Naive thymus-derived CD4-positive, alpha-beta T cell (primary cell): ENCODE measurements at places on chromosomes 16 and 17. TPM values are rescaled to one million over a fixed set of nuclear protein-coding genes. Genes with fewer than 3 reads are reported as not detected.
A peak's percentile ranks its signal among the peaks of the same experiment; 100 is the strongest.

- H3K27ac ChIP-seq = peak overlapping the region; percentile 31
- DNase-seq = peak; percentile 68
- peak overlapping the region; percentile 46 for H3K4me3 ChIP-seq
- H3K27me3 ChIP-seq = no peaks in the 10 kb centered on the region
- H3K36me3 ChIP-seq = no peaks in the 10 kb centered on the region
Measured at GRCh38 chr17:35460354-35460851, 11.8 kb upstream of the SLFN13 start.

DNA sequence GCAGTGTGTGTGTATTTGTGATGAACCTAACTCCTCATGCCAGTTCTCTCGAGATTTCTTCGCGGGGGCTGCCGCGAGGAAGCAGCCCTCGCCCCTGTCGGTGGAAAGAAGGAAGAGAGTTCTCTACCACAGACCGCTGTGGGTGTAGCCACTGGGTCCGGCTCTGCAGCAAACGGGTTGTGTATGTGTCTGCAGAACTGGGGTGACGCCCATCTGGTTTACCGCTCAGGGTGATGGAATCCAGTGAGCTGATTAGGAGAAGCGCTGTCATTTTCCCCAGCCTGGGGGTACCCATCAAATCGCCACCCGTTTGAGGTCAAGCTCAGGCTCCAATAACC lies 7.7 kb downstream of the CORO6 start:
- H3K4me1 ChIP-seq = peaks cover 34% of the 10 kb centered on the region
- no peak overlapping the region for H3K27ac ChIP-seq
- no peaks in the 10 kb centered on the region for H3K27me3 ChIP-seq
- peak; percentile 67 for DNase-seq

GRCh38 chr17:7887038-7887481 lies 1.5 kb upstream of the CHD3 start:
- H3K36me3 ChIP-seq = peaks cover 36% of the 10 kb centered on the region
- peak overlapping the region; percentile 91 for H3K27ac ChIP-seq
- no peaks in the 10 kb centered on the region for H3K27me3 ChIP-seq
- no peak for DNase-seq

Gene SLC25A39
- total RNA-seq = 102 and 107 TPM in 2 replicates

DNA sequence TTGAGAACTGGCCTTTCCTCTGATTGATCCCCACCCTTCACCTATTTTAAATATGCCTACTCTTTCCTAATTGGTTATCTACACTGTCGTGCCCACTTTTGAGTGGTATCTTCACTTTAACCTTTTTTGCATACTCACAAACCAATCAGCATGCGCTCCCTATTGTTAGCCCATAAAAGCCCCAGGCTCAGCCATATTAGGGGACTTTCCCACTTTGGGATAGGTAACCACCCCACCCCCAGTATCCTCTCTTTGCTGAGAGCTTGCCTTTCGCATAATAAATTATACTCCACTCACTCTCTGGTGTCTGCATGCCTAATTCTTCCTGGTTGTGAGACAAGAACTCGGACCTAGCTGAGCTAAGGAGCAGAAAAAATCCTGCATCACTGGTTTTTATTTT lies 59.5 kb upstream of the NOL11 start:
- no peak overlapping the region for H3K27ac ChIP-seq
- H3K27me3 ChIP-seq = no peaks in the 10 kb centered on the region
- no peaks in the 10 kb centered on the region for H3K4me1 ChIP-seq
- DNase-seq = no peak
- peaks cover 2% of the 10 kb centered on the region for H3K36me3 ChIP-seq
- H3K4me3 ChIP-seq = no peak overlapping the region

GRCh38 chr16:89257281-89257731 lies 39.8 kb downstream of the ZNF778 start:
- H3K27me3 ChIP-seq = peaks cover 4% of the 10 kb centered on the region
- H3K4me3 ChIP-seq = peak overlapping the region; percentile 52
- H3K36me3 ChIP-seq = no peaks in the 10 kb centered on the region
- H3K4me1 ChIP-seq = peaks cover 13% of the 10 kb centered on the region
- DNase-seq = no peak
- H3K27ac ChIP-seq = peak overlapping the region; percentile 19

DNA sequence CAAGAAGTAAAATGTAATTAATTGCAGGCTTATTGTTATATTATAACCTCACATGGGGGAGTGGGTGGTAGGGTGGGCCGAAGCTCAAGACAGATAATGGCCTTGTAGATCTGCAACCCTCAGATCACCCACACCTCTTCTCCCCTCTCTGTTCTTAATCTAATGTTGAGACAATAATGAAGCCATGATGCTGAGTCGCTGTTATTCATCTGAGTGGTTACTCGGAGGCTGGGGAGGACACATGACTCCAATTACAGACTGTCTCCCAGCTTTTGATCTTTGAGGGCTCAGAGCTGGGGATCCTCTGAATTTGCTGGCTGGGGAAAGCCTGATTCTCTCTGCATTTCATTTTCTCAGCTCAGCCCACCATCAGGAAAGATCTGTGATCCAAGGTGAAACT lies 275.3 kb downstream of the SHISA9 start:
- H3K4me1 ChIP-seq = no peaks in the 10 kb centered on the region
- no peak overlapping the region for H3K4me3 ChIP-seq
- H3K36me3 ChIP-seq = no peaks in the 10 kb centered on the region
- DNase-seq = no peak

Gene TMED6
- total RNA-seq = 5.1 TPM

Gene GDPD1
- total RNA-seq = 2.9 TPM

Gene NLRC3
- 70.0 TPM for total RNA-seq

Gene CD300LF
- total RNA-seq = 4.7 TPM

DNA sequence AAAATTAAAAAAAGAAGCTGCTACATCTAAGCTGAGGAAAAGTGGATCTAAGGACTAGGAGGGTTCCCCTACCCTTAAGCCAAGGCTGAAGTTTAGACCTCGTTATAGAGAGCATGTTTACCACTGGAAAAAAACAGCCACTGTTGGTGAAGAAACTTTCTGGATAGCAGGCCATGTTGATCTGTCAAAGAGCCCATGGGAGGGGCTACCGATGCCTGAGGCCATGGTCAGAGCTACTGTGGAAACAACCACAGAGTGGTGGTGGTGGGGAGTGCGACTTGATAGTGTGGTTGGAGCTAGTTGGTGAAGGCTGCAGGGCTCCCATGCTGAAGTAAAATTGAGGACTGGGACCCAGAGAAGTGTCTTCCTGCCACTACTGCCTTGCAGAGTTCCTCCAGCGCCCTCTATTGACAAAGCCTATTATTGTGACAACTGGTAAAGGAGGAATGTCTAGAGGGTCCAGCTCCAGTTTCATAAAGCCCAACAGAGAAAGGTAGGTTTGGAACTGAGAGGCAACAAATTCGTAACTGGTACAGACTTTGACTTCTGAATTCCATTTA lies 12.7 kb upstream of the FAM20A start:
- H3K36me3 ChIP-seq = no peaks in the 10 kb centered on the region
- H3K27ac ChIP-seq = no peak overlapping the region
- H3K27me3 ChIP-seq = peaks cover 3% of the 10 kb centered on the region

DNA sequence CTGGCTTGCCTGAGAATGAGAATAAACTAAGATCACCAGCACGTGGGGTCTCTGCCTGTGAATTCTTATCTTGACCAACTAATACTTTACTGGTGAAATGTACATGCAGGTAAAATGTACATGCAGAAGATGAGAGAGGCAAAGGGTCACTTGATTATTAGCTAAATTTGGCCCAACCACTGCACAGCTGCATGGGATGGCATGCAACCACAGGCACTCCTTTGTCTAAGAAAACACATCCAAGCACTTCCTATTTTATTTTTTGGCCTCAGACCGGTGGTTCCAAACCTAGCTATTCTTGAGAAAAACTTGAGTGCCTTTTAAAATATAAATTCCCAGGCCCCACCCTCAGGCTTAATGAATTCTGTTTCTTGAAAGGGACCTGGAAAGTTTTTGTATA lies 77.9 kb downstream of the SYCE1L start:
- no peaks in the 10 kb centered on the region for H3K27me3 ChIP-seq
- H3K4me1 ChIP-seq = no peaks in the 10 kb centered on the region
- H3K27ac ChIP-seq = no peak overlapping the region
- no peak for DNase-seq
- H3K4me3 ChIP-seq = no peak overlapping the region

- H3K27ac ChIP-seq = no peak overlapping the region
- H3K4me1 ChIP-seq = no peaks in the 10 kb centered on the region
- H3K4me3 ChIP-seq = no peak overlapping the region
- peaks cover 100% of the 10 kb centered on the region for H3K36me3 ChIP-seq
- DNase-seq = no peak
- H3K27me3 ChIP-seq = no peaks in the 10 kb centered on the region
Measured at GRCh38 chr16:15601212-15601879, 41.6 kb downstream of the MARF1 start.

DNA sequence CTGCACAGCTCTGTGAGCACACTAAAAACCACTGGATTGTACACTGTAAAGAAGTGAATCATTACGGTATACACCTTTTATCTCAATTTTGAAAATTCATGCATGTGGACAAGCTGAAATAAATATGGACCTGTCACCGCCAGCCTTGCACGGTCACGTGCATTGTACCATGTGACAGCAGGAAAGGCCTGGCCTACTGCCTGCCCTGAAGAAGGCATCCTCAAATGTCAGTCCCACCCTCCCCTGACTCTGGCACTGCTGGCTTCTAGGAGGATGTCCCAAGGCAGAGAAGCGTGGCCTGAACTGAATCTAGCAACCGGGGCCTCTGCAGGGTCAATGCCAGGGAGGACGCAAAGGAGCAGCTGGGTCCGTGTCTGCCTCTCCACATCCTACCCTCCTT lies 34.6 kb downstream of the SLC38A8 start:
- H3K27me3 ChIP-seq = no peaks in the 10 kb centered on the region
- H3K27ac ChIP-seq = no peak overlapping the region
- H3K4me1 ChIP-seq = no peaks in the 10 kb centered on the region
- H3K4me3 ChIP-seq = no peak overlapping the region

DNA sequence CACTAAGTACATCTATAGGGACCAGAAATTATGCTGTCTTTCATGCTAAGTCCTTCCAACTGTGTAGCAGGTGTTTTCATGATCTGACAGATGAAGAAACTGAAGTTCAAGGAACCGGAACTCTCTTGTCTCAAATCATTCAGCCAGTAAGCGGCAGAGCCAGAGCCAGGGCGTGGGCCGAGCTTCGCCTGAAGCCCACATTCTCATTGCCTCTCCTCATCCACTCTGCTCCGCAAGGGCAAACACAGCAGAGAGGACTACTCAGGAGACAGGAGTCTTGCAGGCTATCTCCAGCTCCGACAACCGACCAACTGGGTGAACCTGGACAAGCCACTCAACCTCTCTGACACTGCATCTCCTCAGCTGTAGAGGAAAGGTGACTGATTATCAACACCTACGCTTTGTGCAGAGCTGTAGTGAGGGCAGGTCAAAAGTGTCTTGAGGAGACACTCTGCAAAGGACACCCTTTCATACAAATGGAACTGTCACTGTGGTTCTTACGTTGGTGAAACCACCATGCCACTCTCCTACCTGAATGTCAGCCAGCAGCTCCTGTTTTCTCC lies 72.9 kb downstream of the CYTH1 start:
- peaks cover 42% of the 10 kb centered on the region for H3K4me1 ChIP-seq
- H3K27me3 ChIP-seq = no peaks in the 10 kb centered on the region
- no peak for DNase-seq
- no peak overlapping the region for H3K4me3 ChIP-seq
- peak overlapping the region; percentile 56 for H3K27ac ChIP-seq
- no peaks in the 10 kb centered on the region for H3K36me3 ChIP-seq

Gene OTOA
- 0.17 TPM for total RNA-seq

GRCh38 chr16:30533748-30534367 lies 800 bp downstream of the ZNF747 start:
- H3K27me3 ChIP-seq = no peaks in the 10 kb centered on the region
- DNase-seq = no peak
- peak overlapping the region; percentile 98 for H3K27ac ChIP-seq
- peaks cover 13% of the 10 kb centered on the region for H3K4me1 ChIP-seq

Gene G6PC1
- not detected for total RNA-seq

DNA sequence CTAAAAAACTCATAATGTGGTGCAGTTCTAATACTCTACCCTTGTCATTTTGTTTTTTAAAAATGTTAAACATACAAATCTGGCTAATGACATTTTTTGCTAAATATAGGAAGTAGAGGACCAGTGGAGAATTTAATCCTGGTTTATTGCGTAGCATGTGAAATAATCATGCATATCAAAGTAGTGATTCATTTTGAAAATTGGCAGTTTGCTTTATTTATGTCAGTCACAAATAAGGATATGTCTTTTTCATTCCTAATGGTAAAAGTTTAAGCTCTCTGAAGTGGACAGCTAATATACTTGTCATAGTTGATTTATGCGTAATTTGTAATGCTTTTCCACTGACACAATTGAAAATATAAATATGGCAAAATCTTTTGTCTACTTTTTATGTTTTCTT lies 224.2 kb downstream of the BCAS3 start:
- no peaks in the 10 kb centered on the region for H3K36me3 ChIP-seq
- no peak overlapping the region for H3K4me3 ChIP-seq
- no peak overlapping the region for H3K27ac ChIP-seq
- DNase-seq = no peak
- H3K4me1 ChIP-seq = no peaks in the 10 kb centered on the region

Gene MMP2
- total RNA-seq = 0.59 TPM

Gene HAGHL
- 10.7 TPM for total RNA-seq

Gene ZG16
- total RNA-seq = not detected

DNA sequence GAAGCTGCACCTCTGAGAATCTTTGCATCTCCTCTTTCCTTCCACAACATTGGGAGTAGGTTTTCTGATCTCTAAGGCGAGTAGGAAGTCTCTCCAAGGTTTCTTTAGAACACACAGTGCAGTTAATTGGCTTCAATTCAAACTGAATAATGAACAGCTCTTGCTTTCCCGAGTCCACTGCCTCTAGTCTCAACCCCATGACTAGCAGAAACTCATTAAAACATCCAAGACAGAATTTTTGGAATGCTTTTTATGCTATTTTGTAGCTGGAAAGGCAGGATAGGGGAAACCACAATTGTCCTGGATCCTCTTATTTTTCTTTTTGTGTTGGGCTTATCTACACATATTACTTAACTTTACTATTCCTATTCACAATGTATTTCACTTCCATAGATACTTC lies 206.6 kb downstream of the CDH8 start:
- no peaks in the 10 kb centered on the region for H3K27me3 ChIP-seq
- H3K36me3 ChIP-seq = no peaks in the 10 kb centered on the region
- H3K27ac ChIP-seq = no peak overlapping the region
- H3K4me3 ChIP-seq = no peak overlapping the region
- no peaks in the 10 kb centered on the region for H3K4me1 ChIP-seq

GRCh38 chr17:81549031-81549557 lies 3.1 kb downstream of the FAAP100 start:
- H3K27me3 ChIP-seq = no peaks in the 10 kb centered on the region
- H3K4me3 ChIP-seq = no peak overlapping the region
- H3K27ac ChIP-seq = no peak overlapping the region
- H3K4me1 ChIP-seq = peaks cover 13% of the 10 kb centered on the region
- DNase-seq = no peak

Gene HS3ST3B1
- 39.0 TPM for total RNA-seq

GRCh38 chr17:17845046-17845775 lies 8.4 kb upstream of the SREBF1 start:
- DNase-seq = no peak
- no peak overlapping the region for H3K4me3 ChIP-seq
- no peaks in the 10 kb centered on the region for H3K36me3 ChIP-seq
- H3K27me3 ChIP-seq = no peaks in the 10 kb centered on the region
- H3K4me1 ChIP-seq = peaks cover 36% of the 10 kb centered on the region

Gene MMP15
- 0.76 and 0.85 TPM in 2 replicates for total RNA-seq
